ELF-1 (cell line): ENCODE measurements at places on chromosomes 1 and 21.

DNA sequence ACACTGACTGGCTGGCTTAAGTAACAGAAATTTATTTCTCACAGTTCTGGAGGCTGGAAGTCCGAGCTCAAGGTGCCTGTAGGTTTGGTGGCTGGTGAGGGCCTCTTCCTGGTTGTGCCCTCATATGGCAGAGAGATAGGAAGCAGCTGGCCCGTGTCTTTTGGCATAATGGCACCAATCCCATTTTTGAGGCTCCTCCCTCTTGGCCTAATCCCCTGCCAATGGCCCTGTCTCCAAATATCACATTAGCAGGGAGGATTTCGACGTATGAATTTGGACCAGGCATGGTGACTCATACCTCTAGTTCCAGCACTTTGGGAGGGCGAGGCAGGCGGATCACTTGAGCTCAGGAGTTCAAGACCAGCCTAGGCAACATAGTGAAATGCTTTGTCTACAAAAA, 37.4 kb downstream of the AGPAT3 start:
- no peak for DNase-seq

GRCh38 chr1:168054117-168054516, 82.6 kb downstream of the GPR161 start:
- DNase-seq, result no peak

- DNase-seq, result peak; percentile 63
Observed at GRCh38 chr1:33455539-33456501, 16.6 kb upstream of the ZSCAN20 start.

DNA sequence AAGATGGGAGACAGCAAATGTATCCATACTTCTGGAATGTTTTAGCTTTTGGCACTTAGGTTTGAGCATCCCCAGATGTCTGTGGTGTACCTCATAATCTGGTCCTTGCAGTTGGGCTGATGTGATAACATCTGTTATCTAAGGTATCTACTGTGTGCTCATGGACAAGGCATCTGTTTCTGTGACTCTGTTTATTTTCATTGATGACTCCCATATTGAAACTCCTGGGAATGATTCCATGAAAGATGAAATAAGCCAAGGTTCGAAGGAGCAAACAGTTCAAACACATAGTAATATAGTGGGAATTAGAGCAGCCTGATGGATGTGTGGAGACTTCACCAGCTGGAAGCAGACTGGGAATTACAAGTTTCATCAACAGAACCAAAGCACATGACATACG, 20.7 kb upstream of the TRIM45 start:
- DNase-seq, result no peak

DNA sequence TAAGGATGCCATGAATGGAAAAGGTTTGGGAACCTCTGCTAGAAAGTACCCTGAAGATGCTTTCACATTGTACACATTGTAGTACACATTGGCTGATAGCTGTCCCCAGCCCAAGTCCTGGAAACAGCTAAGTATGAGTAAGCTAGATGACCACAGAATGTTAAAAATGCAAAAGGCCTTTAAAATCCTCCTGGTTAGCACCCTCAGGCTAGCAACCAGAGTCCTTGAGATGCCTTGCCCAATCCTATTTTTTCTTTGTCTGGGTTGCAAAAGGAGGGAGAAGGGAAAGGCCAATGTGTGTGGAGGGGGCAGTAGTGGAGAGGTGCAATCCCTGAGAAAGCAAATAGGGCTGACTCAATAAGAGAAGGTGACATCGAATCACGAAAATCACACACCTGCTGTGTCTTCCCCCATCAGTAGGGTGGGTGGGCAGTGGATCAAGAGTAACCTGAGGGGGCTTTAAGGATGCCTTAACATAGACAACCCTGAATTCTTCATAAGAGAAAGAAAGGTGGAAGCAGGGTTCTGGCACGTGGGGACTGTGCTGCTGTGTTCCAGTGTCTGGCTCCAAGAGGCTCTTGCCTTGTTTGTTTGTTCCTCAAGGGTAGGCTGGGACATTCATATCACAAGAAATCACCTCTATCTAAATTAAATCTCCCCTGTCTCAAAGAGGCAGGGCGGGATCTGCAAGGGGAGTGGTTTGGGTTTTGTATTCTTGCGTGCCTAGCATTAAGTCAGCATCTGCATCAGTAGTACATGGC, 266.2 kb upstream of the PLXNA2 start:
- peak; percentile 54 for DNase-seq

- no peak for DNase-seq
Observed at GRCh38 chr1:232924874-232925273, 25.5 kb upstream of the NTPCR start.

- DNase-seq, result no peak
Observed at GRCh38 chr1:171206204-171206977, 21.3 kb downstream of the FMO2 start.

DNA sequence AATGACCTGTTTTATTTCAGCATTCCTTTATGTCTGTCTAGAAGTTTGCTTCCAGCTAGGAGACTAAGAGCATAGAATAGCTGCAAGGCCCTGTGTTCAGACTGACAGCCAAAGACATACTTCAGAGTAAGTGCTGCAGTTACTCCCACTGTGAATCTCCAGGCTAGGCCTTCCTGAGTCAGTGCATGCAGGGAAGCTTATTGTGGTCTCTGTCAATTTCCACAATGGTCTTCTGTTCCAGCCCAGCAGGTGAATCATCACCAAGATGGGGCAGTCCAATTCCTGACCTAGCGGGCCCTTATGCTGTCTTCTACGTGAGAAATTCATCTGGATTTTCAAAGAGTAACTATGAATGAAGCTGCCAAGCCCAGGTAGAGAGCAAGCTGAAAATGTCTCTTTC, 146.3 kb upstream of the C8B start:
- DNase-seq, result peak; percentile 32

- DNase-seq, result no peak
Observed at GRCh38 chr1:111195002-111195684, 5.3 kb downstream of the DENND2D start.

GRCh38 chr1:218394416-218394815, 49.3 kb downstream of the TGFB2 start:
- DNase-seq, result no peak

GRCh38 chr1:108041360-108042142, 76.6 kb upstream of the VAV3 start:
- no peak for DNase-seq

- no peak for DNase-seq
Observed at GRCh38 chr21:31665397-31665796, 5.9 kb downstream of the SOD1 start.

DNA sequence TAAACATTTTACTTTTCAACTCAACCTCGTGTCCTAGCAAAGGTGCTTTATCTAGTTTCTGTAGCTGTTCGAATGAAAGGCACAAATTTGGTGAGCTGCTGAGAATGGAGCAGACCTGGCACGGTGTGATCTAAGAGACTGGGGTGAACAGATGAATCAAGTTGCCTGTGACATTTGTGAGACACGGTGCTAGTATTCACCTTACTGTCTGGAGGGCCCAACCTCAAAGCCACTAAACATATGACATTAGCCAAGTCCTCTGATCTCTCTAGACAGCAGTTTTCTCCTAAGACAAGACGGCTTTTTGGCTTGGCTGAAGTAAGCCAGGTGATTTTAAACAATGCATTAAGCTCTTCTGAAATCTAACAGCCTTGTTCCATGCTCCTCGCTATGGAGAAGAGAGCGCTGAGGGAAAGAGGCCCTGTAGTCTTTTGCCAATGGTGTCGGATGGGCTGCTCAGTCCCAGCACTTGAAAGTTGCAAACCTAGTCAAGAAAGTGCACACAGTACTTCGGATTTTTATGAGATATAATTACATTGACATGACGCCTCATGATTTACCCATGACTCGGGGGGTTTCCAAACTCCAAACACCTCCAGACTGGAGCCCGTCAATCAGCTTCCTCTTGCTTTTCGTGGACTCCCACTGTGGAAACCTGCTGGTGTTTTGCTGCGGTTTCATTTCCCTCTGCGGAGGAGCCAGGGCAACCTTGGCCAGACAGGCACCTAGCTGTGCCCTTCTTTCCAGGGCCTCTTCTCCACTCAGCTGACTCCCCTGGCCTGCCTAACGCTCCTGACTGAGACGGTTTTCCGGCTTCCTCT, 794 bp upstream of the TOR3A start:
- no peak for DNase-seq

- peak; percentile 43 for DNase-seq
Observed at GRCh38 chr21:41359286-41359685, 2.5 kb upstream of the MX2 start.

DNA sequence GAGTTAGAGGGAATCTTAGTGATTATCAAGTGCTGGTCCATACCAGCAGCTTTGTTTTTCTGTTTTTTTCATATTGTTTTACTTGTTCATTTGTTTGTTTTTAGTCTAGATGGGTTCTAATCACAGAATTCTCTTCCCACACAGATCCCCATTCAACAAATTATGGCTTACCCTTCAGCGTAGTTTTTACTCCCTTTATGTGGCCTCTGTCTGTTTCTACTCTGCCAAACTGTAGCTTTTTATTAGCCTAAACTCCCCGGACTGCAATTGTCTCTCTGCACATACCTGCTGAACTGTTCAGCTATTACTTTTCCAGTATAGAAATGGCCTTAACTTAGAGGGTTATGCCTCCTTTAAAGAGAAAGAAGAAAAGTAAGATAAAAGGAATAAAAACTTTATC, 348.5 kb downstream of the TGFB2 start:
- DNase-seq, result no peak

GRCh38 chr1:50779801-50780200, 180.3 kb downstream of the FAF1 start:
- no peak for DNase-seq

DNA sequence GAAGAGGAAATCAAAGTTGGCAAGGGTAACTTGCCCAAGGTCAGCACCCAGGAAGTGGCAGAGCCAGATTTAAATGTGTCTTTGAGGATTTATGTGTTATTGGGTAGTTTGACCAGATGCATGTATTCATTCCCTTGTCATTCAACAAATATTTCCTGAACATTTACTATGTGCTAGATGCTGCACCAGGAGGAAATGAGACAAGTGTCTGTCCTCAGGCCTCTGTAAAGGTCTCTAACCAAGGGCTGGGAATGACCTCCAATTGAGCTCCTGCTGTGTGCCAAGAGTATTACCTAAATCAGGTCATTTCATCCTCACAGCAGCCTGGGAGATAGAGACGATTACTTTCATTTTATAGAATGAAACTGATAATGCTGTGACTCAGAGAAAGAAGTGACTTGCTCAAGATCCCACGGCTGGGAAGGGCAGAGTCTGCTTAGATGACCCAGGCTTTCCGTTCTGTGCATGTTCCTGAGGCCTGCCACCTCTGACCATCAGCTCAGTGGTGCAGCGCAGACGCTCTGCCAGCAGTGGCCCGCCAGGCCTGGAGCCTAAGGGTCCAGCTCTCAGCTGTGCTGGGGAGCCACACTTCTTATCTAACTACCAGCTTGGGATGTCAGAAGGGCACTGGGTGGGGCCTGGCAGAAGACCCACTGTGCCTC, 3.5 kb upstream of the TTC22 start:
- no peak for DNase-seq

DNA sequence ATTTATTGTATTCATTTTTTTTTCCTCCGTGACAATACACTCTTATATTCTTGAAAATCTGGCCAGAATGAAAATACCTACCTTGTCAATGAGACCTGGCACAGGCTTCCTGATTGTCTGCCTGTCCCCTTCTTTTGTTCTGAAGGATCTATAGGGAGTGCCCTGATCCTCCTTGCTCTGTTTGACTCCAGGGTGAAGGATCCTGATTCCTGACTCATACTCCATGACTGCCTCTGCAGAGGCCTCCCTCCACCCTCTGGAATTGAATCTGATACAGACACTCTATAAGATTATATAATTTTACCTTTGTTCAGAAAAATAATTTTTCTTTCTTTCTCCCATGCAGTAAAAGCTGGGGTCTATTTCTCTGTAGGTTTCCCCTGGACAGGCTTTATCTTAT, 116.2 kb downstream of the HMCN1 start:
- peak; percentile 7 for DNase-seq
